ENCODE measurements at places on chromosomes 13 and 19.

- H3K27ac ChIP-seq, result no peak overlapping the region
- H3K4me3 ChIP-seq, result no peak overlapping the region
- H3K36me3 ChIP-seq, result no peaks in the 10 kb centered on the region
- H3K4me1 ChIP-seq, result no peaks in the 10 kb centered on the region
- no peak for DNase-seq
- no peaks in the 10 kb centered on the region for H3K27me3 ChIP-seq
Observed at GRCh38 chr13:92864584-92865284, 361.9 kb upstream of the GPC6 start.

- no peak overlapping the region for H3K27ac ChIP-seq
- no peak for DNase-seq
- no peaks in the 10 kb centered on the region for H3K27me3 ChIP-seq
- no peak overlapping the region for H3K4me3 ChIP-seq
Observed at GRCh38 chr13:66425741-66426140, 804.4 kb downstream of the PCDH9 start.

DNA sequence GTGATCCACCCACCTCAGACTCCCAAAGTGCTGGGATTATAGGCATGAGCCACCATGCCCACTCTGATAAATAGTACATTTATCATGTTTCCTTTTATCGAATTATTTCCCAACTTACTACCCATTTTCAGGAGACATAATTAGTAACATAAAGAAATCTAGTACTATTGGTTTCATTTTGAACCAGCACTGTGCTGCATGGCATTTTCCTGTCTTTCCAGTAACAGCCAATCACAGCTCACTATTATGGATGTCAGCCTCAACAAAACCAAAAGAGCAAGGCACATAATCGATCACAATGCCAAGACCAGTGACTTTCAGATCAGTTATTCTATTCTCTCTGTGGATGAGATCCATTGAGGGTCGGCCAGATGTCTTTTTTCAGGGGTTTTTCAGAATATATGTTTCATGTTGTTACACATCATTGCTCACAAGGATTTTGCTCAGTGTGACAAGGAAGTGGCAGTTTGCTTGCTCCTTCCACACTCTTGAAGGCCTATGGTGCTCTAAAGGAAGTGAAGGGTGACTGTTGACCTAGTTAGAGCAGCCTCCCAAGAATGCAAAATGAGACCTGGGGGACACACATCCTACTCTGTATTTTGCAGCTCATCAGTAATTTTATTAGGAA lies 233.4 kb downstream of the KCNRG start:
- H3K27me3 ChIP-seq, result no peaks in the 10 kb centered on the region
- no peak overlapping the region for H3K27ac ChIP-seq
- no peak for DNase-seq
- H3K4me3 ChIP-seq, result no peak overlapping the region

GRCh38 chr13:79155883-79156282 lies 250.2 kb downstream of the RBM26 start:
- H3K4me1 ChIP-seq, result no peaks in the 10 kb centered on the region
- H3K4me3 ChIP-seq, result no peak overlapping the region
- no peak for DNase-seq
- no peaks in the 10 kb centered on the region for H3K36me3 ChIP-seq

- no peak for DNase-seq
- peaks cover 14% of the 10 kb centered on the region for H3K4me1 ChIP-seq
- no peak overlapping the region for H3K4me3 ChIP-seq
- no peaks in the 10 kb centered on the region for H3K36me3 ChIP-seq
- no peaks in the 10 kb centered on the region for H3K27me3 ChIP-seq
- H3K27ac ChIP-seq, result no peak overlapping the region
Observed at GRCh38 chr13:44300895-44301638, 72.6 kb upstream of the SERP2 start.

- no peak overlapping the region for H3K27ac ChIP-seq
- no peak overlapping the region for H3K4me3 ChIP-seq
- peaks cover 11% of the 10 kb centered on the region for H3K4me1 ChIP-seq
- DNase-seq, result peak; percentile 79
- no peaks in the 10 kb centered on the region for H3K36me3 ChIP-seq
Observed at GRCh38 chr19:32091241-32091640, 254.2 kb upstream of the ZNF507 start.

DNA sequence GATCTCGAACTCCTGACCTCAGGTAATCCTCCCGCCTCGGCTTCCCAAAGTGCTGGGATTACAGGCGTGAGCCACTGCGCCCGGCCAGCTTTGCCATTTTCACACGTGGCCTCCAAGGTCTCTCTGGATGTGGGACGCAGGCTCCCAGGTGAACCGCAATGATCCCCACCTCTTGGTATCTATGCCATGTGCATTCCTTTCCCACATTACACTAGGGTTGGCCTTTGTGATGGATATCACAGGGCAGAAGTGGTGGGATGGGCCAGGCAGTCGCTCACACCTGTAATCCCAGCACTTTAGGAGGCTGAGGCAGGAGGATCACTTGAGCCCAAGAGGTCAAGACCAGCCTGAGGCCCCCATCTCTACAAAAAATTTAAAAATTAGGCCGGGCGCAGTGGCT lies 22.4 kb downstream of the FGF21 start:
- H3K27ac ChIP-seq, result no peak overlapping the region
- H3K4me3 ChIP-seq, result no peak overlapping the region
- H3K4me1 ChIP-seq, result no peaks in the 10 kb centered on the region
- no peaks in the 10 kb centered on the region for H3K27me3 ChIP-seq

GRCh38 chr13:74561155-74561554 lies 427.0 kb upstream of the KLF12 start:
- H3K4me1 ChIP-seq, result no peaks in the 10 kb centered on the region
- no peaks in the 10 kb centered on the region for H3K27me3 ChIP-seq
- no peak for DNase-seq

GRCh38 chr13:59038824-59039223 lies 1124.9 kb downstream of the DIAPH3 start:
- H3K36me3 ChIP-seq, result no peaks in the 10 kb centered on the region
- H3K27me3 ChIP-seq, result no peaks in the 10 kb centered on the region
- DNase-seq, result no peak
- H3K4me1 ChIP-seq, result no peaks in the 10 kb centered on the region
- H3K4me3 ChIP-seq, result no peak overlapping the region

DNA sequence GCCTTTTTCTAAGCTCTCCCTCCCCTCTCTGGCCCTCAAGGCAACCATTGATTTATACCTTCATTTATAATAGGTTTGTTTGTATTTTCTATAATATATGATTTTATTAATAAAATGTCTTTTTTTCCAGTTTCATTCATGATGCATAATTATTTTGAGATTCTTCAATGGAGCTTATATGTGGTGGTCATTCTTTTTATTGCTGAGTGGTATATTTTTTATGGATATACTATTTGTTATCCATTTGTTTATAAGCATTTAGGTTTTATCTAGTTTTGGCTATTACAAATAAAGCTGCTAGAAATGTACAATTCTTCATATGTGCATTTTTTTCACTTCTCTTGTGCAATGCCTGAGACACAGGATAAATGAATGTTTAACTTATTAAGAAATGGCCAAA lies 10.8 kb downstream of the ZNF211 start:
- no peaks in the 10 kb centered on the region for H3K4me1 ChIP-seq
- DNase-seq, result no peak
- H3K27me3 ChIP-seq, result no peaks in the 10 kb centered on the region
- H3K4me3 ChIP-seq, result no peak overlapping the region

DNA sequence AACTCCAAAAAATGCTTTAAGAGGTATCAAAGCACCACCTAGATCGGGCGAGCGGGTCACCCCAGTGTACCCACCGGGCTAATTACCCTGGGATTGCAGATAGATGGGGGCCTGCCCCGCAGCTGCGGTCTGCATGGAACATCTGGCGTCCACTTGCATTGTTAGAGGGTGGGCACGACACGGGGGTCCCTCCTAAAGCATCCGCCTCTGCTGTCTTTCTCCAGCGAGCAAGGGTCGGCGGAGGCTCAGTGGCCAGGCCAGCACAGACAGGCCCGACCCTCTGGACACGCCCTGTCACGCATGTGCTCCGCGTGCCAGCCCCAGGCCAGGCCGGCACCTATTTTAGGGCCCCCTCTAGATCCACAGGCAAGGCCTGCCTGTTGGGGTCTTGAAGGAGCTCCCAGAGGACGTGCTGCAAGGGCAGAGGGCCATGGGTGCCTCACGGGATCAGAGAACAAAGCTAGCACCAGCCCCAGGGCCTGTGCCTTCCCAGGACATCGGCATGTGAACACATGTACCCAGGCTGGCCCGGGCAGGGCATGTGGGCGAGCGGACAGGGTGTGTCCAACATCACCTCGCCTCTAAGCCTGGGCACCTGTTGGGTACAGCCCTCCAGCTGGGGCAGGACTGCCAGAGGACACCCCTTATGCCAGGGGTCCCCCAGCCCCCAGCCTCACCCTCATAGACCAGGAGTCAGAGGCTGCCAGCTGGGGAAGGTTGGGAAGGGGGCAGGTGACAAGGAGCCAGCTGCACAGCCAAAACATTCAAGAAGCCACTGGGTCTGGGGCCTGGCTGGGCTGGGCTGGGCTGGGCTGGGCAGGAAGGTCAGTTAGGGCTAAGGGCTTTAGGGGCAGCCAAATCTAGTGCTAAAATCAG lies 35.6 kb upstream of the NANOS3 start:
- peak overlapping the region; percentile 64 for H3K4me3 ChIP-seq
- H3K27me3 ChIP-seq, result peaks cover 4% of the 10 kb centered on the region
- peaks cover 20% of the 10 kb centered on the region for H3K36me3 ChIP-seq
- no peak for DNase-seq

DNA sequence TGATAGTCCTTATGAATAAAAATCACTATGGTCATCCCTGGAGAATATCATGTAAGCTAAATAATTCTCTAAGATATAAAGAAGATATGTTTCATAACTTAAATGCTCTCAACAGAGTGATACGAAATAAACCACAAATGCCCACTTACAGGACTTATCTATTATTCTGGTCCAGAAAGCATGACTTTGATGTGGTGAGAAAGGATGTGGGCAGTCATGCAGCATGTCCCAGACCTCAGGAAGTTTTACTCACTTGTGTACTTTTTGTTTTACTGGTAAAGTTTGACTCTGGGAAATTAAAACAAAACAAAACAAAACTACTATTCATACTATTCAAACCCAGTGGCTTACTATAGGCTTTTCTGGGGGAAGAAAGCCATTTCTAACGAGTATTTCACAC lies 483.2 kb upstream of the SLITRK6 start:
- H3K4me1 ChIP-seq, result no peaks in the 10 kb centered on the region
- no peaks in the 10 kb centered on the region for H3K27me3 ChIP-seq
- DNase-seq, result no peak
- no peak overlapping the region for H3K4me3 ChIP-seq
- H3K36me3 ChIP-seq, result no peaks in the 10 kb centered on the region
- H3K27ac ChIP-seq, result no peak overlapping the region

GRCh38 chr19:15437355-15438123 lies 12.2 kb downstream of the WIZ start:
- peaks cover 28% of the 10 kb centered on the region for H3K4me1 ChIP-seq
- no peak overlapping the region for H3K4me3 ChIP-seq
- H3K27ac ChIP-seq, result no peak overlapping the region
- no peaks in the 10 kb centered on the region for H3K27me3 ChIP-seq
- DNase-seq, result no peak

GRCh38 chr13:38888309-38888708 lies 102.3 kb downstream of the STOML3 start:
- no peaks in the 10 kb centered on the region for H3K4me1 ChIP-seq
- no peak overlapping the region for H3K4me3 ChIP-seq
- H3K36me3 ChIP-seq, result no peaks in the 10 kb centered on the region
- no peak overlapping the region for H3K27ac ChIP-seq
- DNase-seq, result no peak
- H3K27me3 ChIP-seq, result no peaks in the 10 kb centered on the region

DNA sequence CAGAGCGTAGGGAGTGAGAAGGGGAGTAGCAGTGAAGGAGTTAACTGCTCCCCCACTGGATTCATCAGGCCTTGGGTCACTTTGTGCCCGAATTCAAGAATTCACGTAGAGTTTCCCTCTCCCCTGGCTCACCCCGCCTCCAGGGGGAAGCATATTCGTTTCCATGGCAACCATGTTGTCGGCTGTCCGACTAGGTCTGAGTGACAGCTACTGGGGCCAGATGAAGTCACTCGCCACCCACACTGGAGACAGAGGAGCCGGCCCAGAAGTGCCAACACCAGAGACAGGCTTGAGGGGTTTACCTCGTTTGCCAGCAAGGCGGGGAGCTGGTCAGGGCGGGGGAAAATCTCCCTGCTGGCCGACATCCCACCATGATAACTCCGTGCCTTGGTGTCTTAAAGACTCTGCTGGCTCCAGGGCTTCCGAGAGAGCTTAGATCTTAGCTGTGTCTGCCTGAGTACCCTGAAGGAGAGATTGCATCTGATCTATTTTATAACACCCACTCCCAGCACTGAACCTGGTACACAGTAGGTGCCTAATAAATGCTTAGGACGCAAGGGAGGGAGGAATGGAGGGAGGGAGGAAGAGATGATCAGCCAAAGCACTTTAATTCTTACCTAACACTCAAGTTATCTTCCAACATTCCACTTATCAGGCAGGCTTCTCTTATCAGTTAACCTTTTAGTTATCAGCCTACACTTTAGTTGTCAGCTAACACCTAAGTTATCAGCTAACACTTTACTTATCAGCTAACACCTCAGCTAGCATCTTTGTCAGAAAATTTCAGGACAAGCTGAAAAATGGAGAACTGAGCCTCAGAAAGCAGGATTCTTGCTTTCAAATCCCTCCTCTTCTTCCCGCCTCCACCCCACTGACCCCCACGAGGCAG lies 57.2 kb upstream of the ZNRF4 start:
- no peak overlapping the region for H3K27ac ChIP-seq
- DNase-seq, result peak; percentile 75
- H3K4me1 ChIP-seq, result peaks cover 41% of the 10 kb centered on the region
- no peaks in the 10 kb centered on the region for H3K36me3 ChIP-seq
- peaks cover 2% of the 10 kb centered on the region for H3K27me3 ChIP-seq
- no peak overlapping the region for H3K4me3 ChIP-seq

DNA sequence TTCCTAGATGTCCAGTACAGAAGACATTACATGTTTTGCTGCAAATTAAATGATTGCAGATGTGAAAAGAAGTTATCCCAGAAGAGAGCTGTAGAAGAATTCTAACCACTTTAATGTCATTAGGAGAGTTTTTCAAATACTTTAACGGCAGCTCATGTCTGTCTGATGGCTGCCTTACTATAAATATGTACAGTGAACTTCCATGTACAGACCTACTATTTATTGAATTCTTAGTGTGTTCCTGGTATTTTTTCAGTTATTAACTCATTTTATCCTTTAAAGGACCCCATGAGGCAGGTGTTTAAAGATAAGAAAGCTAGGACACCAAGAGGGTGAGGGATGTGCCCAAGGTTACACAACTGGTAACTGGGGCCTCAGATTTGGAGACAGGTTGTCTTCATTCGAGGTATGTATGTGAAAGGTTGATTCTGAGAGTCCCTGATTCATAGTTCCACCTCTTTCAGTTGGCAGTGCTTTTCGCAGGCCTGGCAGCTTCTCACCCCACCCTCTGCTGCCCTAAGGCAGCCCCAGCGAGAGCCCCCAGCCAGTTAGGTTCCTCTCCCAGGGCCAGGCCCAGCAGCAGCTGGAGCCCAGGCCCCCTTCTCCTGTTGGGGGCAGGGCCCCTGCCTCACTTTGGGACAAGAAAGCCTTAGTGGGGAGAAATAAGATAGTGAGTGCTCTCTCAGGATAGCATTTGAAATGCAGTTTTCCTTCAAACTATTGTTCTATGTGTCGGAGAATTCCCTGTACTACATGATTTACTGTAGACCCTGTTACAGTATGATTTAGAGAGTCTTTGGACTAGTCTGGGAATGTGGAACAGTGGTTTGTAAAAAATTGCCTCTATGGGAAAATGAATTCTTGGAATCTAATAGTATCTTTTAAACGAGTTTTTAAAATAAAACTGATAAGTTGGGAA lies 67.7 kb upstream of the TEX29 start:
- no peaks in the 10 kb centered on the region for H3K27me3 ChIP-seq
- peaks cover 11% of the 10 kb centered on the region for H3K4me1 ChIP-seq
- peaks cover 33% of the 10 kb centered on the region for H3K36me3 ChIP-seq
- no peak for DNase-seq
